CD4-positive, alpha-beta T cell treated with Interferon gamma for 1 hour (primary cell): ENCODE measurements at places on chromosomes 1 and 21.
A peak's percentile ranks its signal among the peaks of the same experiment; 100 is the strongest.

GRCh38 chr1:237864338-237865244 lies 26.1 kb downstream of the ZP4 start:
- DNase-seq, result peak; percentile 17

- DNase-seq, result no peak
Observed at GRCh38 chr1:246108278-246108925, 398.7 kb downstream of the SMYD3 start.

- no peak for DNase-seq
Observed at GRCh38 chr1:34290831-34291230, 114.1 kb downstream of the C1orf94 start.

- no peak for DNase-seq
Observed at GRCh38 chr1:189033169-189033568, 1444.5 kb downstream of the BRINP3 start.

DNA sequence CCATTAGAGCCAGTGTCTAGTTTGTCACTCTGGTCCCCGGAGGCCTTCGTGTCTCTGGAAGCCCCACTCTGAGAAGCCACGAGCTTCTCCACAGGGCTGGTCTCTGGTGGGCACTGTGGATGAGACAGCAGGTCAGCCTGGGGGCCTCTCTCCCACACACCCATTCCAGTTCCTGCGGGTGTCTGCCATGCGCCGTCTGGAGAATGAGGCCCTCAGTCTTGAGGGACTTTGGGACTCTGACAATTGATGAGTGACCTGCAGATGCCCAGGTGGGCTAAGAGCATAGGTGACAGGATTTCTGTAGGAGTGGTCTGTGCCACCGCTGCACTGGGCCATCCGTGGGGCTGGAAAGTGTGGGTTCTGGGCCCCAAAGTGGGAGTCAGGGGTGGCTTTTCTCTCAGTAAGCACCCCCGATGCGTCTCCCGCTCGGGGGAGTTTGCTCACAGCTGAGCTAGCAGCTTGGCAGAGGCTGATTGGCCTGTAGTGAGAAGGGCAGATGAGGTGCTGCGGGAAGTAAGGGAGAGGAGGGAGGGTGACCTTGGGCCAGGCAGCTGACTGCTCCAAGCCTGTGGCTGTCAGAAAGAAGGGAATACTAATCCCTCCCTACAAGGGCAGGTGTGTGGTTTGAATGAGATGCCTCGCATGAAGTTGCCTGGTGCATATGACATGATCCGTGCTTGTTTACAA lies 26.4 kb downstream of the LHX4 start:
- DNase-seq, result no peak

GRCh38 chr1:28050776-28051175 lies 37.6 kb downstream of the EYA3 start:
- no peak for DNase-seq

- no peak for DNase-seq
Observed at GRCh38 chr1:60898413-60898812, 183.9 kb upstream of the NFIA start.

DNA sequence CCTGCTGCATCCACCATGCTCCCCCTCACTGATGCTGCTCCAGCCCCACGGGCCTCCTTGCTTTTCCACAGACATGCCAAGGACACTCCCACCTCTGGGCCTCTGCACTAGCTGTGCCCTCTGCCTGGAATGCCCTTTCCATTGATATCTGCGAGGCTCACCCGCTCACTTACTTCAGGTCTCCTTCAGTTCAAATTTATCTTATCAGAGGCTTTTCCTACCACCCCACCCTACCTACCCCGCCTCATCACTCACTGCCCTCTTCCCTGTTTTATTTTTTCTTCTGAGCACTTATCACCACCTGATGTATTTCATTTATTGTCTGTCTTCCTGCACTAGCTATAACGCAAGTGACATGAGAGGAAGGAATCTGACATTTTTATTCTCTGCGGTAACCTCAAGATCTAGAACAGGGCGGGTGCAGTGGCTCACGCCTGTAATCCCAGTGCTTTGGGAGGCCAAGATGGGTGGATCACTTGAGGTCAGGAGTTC lies 7.0 kb downstream of the HSPG2 start:
- DNase-seq, result no peak

- no peak for DNase-seq
Observed at GRCh38 chr1:150092180-150092791, 24.7 kb downstream of the VPS45 start.

DNA sequence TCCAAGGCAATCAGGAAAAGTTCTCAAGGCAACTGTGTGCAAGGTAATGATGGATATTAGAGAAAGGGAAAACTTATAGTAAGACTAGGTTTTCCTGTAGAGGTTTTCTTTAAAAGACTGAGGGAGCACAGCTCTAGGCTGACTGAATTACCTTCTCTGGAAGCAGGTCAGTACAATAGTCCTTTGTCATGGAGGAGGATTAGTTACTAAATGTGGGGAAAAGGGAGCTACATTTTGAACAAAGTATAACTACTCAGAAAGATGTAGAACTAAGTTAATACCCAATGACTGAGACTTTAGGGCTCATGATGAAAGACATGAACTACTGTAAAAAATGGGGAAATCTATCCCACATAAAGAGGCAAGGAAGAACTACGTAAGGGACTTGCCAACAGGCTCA lies 148.6 kb upstream of the HP1BP3 start:
- no peak for DNase-seq

- DNase-seq, result no peak
Observed at GRCh38 chr1:91745640-91746373, 140.1 kb downstream of the TGFBR3 start.

DNA sequence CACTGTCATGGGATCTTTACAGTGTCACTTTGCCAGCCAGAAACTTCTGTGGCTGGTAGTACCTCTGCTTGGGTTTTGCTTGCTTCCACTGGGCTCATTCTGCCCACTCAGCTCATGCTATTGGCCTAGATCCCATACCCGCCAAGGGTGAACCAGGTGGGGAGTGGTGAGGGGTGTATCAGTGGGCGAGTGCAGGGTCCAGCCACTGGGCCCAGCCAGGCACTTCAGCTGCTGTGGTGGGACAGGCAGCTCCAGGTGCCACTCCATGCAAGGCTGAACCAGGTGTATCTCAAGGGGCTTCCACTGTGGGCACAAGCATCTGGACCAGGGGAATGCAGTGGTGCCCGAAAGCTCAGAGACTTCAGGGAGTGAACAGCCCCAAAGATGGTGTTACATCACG lies 398.2 kb downstream of the NCAM2 start:
- DNase-seq, result no peak

- no peak for DNase-seq
Observed at GRCh38 chr1:218620956-218621355, 275.8 kb downstream of the TGFB2 start.

GRCh38 chr21:34567604-34568155 lies 47.2 kb downstream of the RCAN1 start:
- no peak for DNase-seq

DNA sequence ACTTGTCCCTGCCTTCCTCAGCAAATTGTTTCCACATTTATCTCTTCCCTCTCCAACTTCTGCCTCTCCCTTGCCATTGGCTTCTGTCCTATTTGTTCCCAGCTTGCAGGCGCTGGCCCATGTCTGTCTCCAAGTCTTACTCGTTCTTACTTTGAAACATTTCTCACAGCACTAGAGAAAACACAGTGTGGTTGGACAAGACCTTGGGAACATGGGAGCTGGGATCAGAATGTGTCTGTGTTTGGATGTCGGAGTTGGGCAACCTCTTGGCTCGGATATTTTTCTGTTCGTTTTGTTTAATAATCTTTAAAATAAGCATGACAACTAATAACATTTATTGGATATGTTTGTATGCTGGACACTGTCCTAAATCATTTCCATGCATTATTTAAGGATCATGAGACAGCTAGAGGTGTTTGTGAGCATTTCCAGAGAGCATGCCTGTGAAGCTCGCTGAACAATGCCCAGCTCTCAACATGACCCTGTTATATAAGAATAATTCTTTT lies 5.9 kb upstream of the BRWD1 start:
- DNase-seq, result no peak

GRCh38 chr21:45478115-45478801 lies 64.0 kb downstream of the SLC19A1 start:
- DNase-seq, result peak; percentile 85

- no peak for DNase-seq
Observed at GRCh38 chr1:206488466-206488865, 18.2 kb downstream of the IKBKE start.

- DNase-seq, result no peak
Observed at GRCh38 chr1:104189207-104189606, 439.5 kb downstream of the AMY1C start.

GRCh38 chr1:167171286-167171929 lies 49.3 kb upstream of the POU2F1 start:
- no peak for DNase-seq

GRCh38 chr1:33762962-33763361 lies 100.9 kb upstream of the HMGB4 start:
- no peak for DNase-seq

DNA sequence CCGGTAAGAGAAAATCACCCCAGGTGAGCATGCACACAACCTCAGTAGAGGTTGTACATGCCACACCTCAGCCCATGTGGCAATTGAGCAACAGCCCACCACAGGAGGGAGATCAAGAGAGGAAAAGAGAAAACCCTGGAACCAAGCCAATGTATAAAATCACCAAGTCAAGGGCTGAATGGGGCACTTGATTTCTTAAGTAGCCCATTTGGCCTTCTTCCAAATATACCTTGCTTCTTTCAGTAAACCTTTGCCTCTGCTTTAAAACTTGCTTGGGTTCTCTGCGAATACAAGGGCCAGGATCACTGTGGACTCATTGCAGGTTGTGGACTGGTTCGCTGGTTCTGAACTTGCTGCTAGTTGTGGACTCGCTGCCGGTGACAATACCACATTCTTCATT lies 1814.0 kb downstream of the PLA2G4A start:
- no peak for DNase-seq

DNA sequence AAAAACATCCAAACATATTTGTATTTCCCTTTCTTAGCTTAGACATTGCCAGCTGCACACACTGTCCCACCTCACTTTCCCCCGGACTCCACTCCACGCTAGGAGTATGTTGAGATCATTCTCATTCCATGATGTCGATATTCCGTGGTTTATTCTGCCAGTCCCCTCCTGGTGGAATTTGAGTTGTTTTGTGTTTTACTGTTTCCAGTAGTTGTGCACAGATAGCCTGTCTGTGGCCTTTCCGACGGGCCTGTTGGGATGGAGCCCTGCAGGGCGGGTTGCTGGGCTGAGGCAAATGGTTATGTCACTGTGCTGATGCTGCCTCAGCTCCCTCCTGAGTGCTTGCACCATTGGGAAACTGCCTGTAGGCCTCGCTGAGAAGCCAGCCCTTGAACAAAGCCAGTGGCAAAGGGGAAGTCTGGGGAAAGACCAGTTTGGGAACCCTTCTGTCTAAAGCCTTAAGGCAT lies 12.8 kb downstream of the TRAPPC10 start:
- no peak for DNase-seq

DNA sequence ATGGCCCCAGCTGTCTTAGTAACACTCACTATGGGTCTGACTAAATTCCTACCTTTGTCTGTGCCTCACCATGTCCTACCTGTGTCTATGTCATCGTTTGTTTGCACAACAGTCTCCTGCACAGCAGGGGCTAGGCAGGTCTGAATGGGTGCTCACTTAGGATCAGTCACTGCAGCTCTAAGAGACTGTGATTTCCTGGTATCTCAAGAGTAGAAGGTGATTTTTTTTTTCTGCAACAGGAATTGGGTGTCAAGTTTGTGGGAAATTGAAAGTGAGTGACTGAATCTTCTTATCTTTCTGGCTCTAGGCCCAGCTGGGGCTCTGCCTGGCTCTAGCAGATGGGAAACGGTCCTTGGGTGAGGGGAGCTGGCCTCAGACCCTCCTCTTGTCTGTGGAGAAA lies 46.4 kb upstream of the TRABD2B start:
- no peak for DNase-seq

DNA sequence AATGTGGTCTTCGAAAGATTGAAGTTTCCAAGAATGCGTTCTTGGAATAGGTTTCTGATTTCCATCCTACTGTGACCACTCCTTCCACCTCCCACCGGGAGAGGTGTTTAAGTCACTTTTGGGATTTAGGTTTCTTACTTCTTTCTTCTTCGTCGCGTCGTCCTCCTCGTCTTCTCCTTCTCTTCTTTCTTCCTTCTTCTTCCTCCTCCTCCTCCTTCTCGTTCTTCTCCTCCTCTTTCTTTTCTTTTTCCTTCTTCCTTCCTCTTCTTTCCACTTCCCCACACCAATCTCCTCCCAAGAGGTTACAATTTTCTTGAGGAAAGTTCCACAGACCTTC lies 2.1 kb downstream of the CACHD1 start:
- DNase-seq, result no peak

DNA sequence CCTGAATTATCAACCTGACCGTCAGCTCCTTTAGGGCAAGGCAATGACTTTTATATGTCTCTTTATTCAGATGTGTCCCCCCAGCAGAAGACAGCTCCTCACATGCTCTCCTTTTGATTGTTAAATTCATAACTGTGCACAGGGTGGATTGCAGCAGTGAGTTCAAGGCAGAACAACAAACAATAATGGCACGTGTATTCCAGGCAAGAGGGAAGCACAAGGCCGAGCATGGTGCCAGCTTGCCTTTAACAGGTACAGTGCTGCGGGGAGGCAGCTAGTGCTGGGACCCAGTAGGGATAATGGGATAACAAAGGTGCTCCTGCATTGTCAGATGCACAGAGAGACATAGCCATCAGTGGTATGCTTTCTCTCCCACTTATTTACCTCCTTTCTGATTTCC lies 248.4 kb downstream of the RHOU start:
- no peak for DNase-seq

DNA sequence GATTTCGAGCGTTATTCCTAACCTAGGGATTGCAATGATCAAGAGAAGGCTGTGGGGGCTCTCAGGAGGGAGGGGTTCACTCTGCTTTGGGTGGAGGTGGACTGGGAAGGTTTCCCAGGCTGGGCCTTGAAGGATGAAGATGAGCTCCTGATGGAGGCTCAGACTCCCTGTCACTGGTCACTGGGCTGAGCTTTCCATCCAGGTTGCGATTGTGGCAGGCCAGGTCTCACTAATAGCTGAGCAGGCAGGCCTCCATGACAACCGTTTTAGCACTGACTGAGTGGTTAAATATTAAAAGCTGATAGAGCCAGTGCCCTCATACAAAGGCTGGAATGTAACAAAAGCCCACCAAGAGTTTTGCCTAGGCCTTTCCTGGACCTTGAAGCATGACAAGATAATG lies 36.2 kb upstream of the EFCAB14 start:
- no peak for DNase-seq
